ENCODE measurements at places on chromosomes 13 and 19.

- DNase-seq = peak; percentile 64
Measured at GRCh38 chr13:74074723-74075122, 59.5 kb downstream of the KLF12 start.

DNA sequence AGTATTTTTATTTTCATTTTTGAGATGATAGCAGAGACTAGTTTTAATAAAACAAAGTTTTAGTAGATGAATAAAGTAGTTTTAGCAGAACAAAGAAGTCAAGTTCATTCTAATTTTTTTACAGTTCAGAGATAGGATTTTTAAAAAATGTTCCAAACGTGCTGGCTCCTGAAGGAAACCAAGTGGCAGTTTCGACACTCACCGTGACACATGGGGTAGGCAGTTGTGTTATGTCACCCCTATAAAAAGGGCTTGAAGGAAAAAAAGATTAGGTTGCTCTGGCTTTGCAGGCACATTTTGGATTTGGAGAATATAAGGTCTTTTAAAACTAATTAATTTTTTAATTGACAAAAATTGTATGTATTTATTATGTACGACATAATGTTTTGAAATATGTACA, 305.2 kb downstream of the NDFIP2 start:
- no peak for DNase-seq

GRCh38 chr19:30371960-30372824, at the start of gene ZNF536:
Gene ZNF536, plus strand, starts transcription at chr19:30372384. Its CDS starts 71,179 bp downstream, at chr19:30443563.
- DNase-seq = no peak

- DNase-seq = peak; percentile 49
Measured at GRCh38 chr13:75993823-75994222, 357.7 kb downstream of the LMO7 start.

GRCh38 chr13:43297967-43298678, 274.7 kb downstream of the DNAJC15 start:
- peak; percentile 23 for DNase-seq
